ENCODE measurements at places on chromosomes 4 and X.

- DNase-seq, result no peak
Observed at GRCh38 chr4:7158991-7159390, 33.3 kb upstream of the SORCS2 start.

GRCh38 chr4:138181287-138181686 is 60.9 kb downstream of the SLC7A11 start:
- no peak for DNase-seq

GRCh38 chr4:56301997-56302496 is 85.2 kb downstream of the AASDH start:
- DNase-seq, result no peak

GRCh38 chr4:8601556-8601955 is 9.0 kb downstream of the CPZ start:
- no peak for DNase-seq

DNA sequence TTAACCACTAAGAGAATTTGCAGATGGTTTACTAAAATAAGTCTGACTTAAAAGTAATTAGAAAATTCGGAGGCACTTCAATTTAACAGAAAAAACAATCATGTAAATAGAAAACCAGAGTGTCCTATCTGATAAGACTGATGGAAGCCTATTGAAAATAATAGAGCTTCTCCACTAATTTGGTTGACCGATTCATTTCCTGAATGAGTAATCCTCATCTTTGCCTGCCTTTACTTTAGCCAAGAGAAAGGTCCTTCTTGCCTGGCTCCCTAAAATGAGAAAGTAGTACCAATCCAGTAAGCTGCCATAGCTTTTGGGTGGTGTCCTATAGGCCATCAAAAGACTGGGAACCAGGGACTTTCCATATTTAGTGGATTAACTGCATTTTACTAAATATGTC is 48.4 kb downstream of the KCNIP4 start:
- DNase-seq, result no peak

DNA sequence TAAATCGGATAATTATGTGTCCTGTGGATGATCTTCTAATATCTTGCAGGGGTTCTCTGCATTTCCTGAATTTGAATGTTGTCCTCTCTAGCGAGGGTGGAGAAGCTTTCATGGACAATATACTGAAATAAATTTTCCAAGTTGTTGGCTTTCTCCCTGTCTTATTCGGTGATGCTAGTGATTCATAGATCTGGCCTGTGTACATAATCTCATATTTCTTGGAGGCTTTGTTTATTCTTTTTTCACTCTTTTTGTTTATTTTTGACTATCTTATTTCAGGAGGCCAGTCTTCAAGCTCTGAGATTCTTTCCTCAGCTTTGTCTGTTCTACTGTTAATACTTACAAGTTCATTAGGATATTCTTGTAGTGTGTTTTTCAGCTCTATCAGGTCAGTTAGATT is 20.7 kb upstream of the CLGN start:
- DNase-seq, result no peak

GRCh38 chr4:107269175-107269574 is 233.1 kb upstream of the DKK2 start:
- DNase-seq, result no peak

GRCh38 chr4:165965503-165965902 is 92.5 kb downstream of the TLL1 start:
- DNase-seq, result no peak

DNA sequence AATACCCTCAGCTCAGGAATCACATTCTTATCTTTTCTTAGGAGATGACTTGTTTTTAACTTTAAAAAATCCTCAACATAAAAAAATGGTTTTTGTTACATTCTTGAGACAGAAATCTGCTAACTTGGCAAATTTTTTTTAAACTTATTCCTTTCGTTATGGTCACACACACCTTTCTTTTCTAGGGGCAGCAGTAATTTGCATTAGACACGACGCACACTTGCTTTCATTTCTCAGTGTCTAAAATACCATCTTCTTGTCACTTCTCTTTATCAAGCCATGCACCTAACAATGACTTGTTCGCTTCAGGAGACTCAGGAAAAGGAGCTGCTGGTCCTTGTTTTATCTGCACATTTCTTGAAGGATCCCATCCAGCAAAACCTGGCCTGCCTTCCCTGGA is 112.6 kb upstream of the TBL1X start:
- DNase-seq, result no peak

DNA sequence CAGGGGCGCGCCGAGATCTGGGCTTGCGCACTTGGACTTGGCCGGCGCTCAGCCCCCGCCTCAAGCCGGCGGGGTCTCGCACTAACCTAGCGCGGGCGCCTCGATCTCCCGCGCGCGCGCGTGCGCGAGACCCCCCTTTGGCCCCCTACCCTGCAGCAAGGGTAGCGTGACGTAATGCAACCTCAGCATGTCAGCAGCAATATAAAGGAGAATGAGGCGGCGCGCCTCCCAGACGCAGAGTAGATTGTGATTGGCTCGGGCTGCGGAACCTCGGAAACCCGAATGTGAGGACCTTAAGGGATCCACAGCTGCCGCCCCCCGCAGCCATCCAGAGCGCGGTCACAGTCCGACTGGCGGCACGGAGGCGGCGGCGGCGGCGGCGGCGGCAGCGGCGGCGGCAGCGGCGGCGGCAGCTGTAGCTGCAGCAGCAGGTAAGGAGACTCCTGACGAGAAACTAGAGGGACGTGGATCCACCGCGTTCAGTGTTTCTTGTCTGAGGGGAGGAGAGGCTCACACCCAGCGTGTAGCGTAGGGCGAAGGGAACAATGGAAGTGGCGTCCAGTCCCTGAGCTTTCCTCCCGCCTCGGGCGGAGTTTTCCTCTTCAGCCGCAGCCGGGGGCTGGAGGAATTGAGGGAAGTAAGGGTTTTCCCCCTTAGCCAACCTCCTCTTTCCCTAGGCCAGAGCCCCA is at the start of the genes SATL1 and ZNF711:
TSS of gene SATL1 (minus strand) at position 19 of the 689 bp plus-strand sequence. CDS start 134,811 bp downstream, outside the sequence.
TSS of gene ZNF711 (plus strand) at position 231 of the 689 bp plus-strand sequence. CDS start 3,582 bp downstream, outside the sequence.
- no peak for DNase-seq

DNA sequence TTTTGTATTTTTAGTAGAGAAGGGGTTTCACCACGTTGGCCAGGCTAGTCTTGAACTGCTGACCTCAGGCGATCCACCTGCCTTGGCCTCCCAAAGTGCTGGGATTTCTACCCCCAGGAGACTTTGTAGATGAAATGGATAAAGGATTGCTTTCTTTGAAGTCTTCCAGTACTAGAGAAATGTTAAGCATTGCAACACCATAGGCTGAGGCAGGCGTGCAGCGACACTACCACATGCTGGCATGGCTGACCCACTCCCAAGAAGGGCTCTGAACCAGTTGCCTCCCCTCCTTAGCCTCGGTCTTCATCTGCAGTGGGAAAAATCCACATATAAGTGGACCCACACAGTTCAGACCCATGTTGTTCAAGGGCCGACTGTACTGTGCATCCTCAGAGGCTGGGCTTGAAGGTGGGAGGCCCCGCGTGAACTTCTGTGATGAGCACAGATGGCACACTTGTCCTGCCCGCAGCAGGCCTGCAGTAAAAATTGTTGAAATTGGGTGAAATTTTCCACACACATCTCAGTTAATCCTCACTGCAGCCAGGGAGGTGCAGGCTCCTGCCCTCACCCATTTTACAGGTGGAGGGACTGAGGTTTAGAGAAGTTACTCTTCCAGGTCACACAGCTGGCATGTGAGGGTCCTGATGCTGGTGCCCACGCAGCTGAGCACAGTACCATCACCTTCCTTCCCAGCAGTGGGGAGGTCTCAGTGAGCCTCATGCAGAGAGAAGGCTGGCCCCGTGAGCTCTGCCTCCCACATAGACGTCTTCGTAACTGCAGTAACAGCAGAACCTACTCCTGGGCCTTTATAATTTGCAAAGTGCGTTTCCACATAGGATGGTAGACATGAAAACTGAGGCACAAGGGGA is 35.5 kb downstream of the HTRA3 start:
- no peak for DNase-seq

DNA sequence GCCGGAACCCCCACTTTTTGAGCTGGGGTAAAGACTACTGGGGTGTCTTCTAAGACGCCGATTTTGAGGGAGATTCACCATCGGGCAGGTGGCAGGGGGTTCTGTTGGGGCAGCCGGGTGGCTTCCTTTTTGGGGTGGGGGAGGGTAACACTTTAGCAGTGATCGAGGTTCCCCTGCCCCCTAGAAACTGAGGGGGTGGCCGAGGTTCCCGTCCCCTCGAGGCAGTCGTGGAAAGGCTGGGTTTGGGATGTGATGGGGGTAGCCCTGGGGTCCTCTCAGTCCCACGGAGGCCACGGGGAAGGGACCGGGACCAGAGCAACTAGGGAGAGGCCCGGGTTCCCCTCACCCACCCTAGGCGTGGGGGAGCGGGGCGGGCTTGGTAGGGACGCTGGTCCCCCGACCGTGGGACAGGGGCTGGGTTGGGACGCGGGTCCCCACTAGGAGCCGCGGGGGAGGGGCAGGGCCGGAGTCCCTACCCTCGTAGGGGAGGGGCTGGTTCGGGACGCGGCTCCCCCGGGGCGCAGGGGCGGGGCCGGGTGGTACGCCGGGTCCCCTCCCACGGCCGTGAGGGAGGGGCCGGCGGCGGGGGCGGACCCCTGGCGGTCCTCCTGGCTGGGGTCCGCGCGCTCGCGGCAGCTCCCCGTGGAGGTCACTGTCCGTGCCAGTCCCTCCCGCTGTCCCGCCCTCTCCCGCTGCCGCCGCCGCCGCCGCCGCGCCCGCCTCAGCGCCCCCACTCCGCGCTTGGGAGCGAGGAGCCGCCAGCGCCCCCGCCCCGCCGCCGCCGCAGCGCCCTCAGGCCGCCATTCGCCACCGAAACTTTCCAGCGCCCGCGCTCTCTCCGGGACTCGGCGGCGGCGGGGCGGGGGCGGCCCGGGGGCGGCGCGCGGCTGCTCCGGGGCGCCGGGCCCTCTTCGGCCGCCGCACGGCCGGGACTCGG is at the start of gene TBL1X:
TSS of gene TBL1X (plus strand) at position 624 of the 937 bp plus-strand sequence. CDS start 188,529 bp downstream, outside the sequence.
- no peak for DNase-seq

DNA sequence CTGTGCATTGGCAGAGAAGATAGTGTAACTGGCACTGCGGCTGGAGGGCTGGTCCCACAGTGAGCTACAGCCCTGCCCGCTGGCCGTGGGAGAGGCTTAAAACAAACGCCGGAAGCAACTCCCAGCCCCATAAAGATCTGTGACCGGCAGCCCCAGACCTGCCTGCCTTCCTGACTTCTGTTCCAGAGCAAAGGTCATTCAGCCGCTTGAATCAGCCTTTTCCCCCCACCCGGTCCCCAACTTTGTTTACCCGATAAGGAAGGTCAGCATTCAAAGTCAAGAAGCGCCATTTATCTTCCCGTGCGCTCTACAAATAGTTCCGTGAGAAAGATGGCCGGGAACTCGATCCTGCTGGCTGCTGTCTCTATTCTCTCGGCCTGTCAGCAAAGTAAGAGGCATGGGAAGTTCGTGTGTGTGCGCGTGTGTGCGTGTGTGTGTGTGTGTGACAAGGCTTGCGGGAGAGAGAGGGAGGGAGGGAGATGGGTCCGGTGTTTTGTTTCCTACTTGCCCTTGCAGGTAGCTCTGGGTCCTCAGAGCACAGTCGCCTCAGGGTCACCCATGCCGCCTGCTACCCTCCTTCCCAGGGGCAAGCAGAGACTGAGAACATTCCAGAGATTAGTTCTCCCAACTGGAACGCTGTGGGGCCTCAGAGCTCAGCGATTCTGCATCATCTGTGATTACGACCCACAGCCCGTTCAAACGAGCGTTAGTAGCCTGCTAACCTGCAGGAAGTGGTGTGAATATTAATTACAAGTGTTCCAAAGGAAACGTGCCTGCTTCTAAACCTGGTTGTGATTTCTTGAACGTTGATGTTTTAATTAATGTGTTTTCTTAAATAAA is at the start of gene MGST2:
TSS of gene MGST2 (plus strand) at position 130 of the 840 bp plus-strand sequence. CDS start at position 331, 201 bp downstream.
- DNase-seq, result peak; percentile 50

DNA sequence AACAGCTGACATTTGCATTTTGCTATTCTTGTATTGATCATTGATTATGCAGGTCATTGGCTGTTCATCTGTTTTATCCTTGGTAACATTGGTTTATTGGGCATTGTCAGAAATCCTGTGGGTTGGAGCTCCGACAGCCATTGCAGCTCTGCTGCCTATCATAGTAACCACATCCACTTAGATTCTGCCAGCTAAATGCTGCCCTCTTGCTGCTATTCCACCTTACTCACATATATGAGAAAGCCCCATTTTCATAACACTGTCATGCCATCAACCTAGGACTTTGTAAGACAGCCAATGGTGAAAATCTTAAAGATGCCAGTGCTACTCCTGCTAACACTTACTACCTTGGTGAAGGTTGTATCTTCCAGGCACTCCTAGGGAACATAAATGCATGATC is 187.3 kb upstream of the CXCL13 start:
- no peak for DNase-seq

- no peak for DNase-seq
Observed at GRCh38 chr4:165604181-165604580, 225.4 kb downstream of the CPE start.

GRCh38 chr4:179927473-179927872 is 2315.7 kb upstream of the TENM3 start:
- no peak for DNase-seq

DNA sequence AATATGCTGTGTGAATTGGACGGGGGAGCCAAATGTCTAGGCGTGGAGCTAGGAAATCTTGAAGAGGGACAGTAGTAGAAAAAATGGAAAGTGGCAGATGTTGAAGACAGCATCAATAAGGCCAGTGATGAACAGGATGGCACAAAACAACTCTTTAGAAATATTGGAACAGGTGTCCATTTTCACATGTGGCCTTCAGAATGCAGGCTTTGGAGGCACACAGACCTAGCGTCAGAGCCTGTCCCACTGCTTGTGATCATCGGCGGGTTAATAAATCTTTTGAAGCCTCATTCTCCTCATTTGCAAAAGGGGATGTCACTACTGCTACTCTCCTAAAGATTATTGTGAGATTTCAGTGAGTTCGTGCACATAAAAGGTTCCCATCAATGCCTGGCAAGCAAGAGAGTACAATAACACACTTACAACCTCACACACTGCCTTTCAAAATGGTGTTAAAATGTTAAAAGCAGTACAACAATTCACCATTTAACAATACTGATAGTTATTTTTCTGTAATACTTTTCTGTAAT is 2.4 kb downstream of the PDLIM3 start:
- no peak for DNase-seq

DNA sequence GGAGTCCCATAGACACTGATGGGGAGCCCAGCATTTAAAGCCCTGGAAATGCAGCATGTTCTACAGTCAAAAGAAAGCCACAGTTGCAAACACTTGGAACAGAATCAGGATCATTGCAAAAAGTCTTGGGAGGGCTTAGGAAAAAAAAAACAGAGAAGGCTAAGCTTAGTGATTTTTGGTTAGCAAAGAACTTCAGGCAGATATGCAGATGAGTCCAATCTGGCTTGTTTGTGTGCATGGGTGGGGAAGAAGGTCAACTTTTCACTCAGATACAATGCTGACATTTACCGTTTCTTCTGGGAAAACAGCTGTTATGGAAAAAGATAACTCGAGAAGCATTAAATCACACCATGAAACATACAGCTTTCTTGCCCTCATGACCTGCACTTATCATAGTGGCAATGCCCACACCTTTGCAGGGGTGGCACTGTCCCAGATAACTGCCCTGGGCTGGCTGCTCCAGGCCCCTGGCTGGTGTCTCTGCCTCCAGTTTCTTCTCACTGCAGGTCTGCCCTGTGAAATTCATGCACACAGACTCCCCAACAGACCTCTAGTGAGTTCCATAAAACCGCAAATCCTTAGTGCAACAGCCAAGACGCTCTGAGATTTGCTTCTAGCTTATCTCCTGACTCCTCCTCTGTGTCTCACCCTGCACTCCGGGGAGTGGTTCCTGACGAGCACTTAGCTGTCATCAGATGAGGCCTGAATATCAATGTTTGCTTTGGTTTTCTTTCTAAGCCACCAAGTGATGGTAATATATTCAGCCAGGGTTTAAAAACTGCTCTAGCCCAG is 99.2 kb downstream of the DRD5 start:
- no peak for DNase-seq

All from foreskin melanocyte (primary cell).